GM23248 (cell line): ENCODE measurements at places on chromosomes 13 and 19.

GRCh38 chr19:40524133-40524549 lies 52.5 kb upstream of the SHKBP1 start:
- DNase-seq = peak; percentile 13

GRCh38 chr19:15293781-15294491 lies 38.4 kb downstream of the BRD4 start:
- DNase-seq = peak; percentile 63

DNA sequence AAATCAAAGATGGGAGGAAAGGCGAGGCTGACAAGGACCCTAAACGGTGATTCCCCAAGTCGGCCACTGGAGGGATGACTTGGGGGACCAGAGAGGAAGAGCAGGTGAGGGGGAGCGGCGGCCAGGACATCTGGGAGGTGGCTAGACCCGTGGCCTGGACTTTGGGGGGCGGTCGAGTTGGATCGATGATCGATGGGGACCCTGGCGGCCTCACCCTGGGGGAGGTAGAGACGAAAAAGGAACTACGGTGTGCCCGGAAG lies 7.7 kb upstream of the CIRBP start:
- DNase-seq = peak; percentile 63

DNA sequence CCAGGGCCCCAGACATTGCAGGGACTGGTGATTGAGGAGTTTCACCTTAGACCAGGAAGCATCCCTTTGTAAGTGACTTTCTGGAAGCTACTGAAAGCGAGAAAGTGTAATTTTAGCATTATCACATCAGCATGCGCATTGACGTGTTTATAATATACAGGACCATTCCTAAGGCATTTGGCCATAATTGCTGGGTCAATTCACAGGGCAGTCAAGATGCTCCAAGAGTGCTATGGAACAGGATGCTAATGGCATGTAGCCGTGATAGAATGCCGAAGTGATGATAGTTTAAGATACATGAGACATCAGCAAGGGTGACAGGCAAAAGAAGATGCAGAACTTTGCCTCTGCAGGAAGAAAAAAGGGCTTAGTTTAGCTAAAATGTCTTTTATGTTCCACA lies 347.6 kb upstream of the NBEA start:
- no peak for DNase-seq
